ENCODE measurements at places on chromosomes 3 and 15.

DNA sequence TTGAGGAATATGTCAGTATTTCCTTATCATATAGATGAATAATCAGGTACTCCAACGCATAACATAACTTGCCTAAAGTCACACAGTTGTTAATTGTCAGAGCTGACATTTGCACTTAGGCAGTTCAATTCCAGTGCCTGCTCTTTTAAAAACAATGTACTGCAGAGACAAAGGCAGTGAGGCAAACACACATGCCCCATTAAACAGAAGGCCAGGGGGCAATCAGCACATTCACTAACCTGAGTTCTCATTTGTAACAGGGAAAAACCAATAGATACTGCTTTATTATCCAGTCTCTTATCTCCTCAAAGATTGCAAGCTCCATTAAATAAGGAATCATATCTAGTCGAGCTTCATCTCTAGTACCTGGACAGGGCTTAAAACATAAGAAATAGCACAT, 1017.4 kb downstream of the SQOR start:
- DNase-seq, result no peak

DNA sequence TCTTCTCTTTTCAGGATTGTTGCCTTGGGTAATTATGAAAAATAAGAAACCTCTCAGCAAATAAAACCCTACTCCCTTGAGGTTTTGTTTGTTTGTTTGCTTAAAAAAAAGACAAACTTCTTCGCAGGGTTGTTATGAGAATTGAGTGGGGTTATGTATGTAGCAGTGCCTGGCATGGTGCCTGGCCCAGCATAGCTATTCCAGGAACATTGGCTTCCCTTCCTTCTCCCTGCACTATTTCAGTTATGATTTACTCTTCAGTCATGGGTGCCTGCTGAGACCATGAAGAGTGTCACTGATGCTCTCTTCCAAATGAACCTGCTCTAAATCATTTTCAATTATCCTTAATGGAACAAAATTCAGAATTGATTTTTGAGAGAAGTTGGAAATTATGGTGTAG, 283.5 kb upstream of the ROPN1 start:
- DNase-seq, result no peak

- DNase-seq, result no peak
Measured at GRCh38 chr15:81146466-81146865, 12.4 kb downstream of the CFAP161 start.

- DNase-seq, result no peak
Measured at GRCh38 chr3:62325896-62326295, 47.5 kb downstream of the FEZF2 start.

DNA sequence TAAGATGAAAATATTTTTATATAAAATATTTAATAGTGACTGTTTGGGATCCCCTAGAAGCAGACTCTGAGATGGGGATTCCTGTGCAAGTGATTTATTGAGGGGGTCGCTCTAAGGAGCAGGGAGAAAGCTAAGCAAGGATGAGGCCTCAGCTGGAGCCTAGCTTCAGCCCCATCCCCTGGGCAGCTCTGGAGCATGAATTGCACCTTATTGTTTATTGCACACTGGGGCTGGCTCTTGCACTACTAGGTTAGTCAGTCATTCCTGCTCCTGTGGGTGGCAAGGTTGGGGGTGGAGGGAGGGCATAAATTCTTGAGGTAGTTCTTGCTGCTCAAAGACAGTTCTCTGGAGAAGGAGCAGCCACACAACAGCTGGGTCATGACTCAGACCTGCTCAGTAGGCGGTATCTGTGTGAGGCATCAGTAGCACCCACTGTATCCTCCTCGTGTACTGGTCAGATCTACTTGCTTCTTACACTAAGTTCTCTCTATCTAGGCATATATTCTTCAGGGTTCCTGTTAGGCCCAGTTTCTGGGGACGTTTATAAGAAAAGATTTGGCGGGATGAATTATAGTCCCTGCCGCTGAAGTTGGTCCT, 27.2 kb upstream of the TNFSF10 start:
- no peak for DNase-seq

DNA sequence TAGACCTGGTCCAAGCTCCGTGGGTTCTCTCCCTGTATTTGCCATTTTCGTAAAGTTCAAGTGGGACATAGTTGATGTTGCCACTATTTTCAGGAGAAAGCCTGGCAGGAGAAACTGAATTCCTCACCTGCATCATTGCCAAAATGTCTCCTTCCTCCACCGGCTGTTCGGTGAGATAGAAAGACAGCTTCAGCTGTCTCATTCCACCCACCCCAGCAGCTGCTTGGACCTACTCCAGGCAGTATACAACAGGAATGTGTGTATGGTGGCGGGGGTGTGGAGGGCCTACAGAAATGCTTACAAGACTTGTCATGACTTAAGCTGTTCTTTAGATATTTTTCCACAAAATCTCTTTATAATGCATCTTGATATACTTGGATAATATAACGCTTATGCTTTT, 132.7 kb upstream of the RAP2B start:
- peak; percentile 66 for DNase-seq

DNA sequence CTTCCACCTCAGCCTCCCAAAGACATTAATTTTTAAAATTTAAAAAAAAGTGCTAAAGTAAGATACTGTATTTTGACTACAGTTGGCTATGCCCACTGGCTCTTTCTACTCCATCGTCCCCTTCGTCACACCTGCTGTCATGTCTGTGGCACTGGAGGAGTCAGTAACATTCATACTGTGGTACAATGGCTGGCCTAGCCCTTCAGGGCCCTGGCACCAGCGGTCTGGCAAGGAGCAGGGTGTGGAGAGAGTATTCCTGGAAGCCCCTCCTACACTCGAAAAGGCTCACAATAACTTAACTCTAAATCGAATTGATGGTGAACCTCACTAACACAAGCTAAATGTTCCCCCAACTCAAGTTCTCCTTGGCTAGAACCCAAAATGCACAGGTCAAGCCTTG, 89.7 kb upstream of the RASGRF1 start:
- DNase-seq, result no peak

DNA sequence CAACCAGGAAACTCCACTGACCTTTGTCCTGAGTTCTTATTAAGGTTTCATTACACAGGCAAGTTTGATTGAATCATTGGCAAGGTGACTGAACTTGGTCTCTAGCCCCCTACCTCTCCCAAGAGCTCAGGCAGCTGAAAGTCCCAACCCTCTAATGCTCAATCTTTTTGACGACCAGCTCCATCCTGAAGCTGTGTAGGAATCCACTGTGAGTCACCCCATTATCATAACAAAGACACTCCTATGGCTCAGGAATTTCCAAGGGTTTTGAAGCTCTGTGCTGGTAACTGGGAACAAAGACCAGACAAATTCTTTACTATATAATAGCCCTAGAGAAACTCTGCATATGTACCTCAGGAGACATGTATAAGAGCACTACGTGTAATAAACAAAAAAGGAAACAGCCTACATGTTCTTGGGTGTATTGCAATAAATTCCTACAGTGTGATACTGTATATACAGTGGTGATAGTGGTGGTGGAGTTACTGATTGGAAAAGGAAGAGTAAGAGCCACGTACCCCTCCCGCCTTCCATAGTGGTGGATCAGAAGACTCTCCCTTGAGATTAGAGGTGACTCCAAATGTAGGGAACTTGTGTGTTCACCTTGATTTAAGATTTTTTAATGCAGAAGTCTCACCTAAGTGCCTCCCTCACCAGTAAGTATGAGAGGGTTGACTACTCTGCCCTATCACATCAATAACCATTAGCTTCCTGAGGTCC, 116.6 kb downstream of the ST8SIA2 start:
- DNase-seq, result no peak

DNA sequence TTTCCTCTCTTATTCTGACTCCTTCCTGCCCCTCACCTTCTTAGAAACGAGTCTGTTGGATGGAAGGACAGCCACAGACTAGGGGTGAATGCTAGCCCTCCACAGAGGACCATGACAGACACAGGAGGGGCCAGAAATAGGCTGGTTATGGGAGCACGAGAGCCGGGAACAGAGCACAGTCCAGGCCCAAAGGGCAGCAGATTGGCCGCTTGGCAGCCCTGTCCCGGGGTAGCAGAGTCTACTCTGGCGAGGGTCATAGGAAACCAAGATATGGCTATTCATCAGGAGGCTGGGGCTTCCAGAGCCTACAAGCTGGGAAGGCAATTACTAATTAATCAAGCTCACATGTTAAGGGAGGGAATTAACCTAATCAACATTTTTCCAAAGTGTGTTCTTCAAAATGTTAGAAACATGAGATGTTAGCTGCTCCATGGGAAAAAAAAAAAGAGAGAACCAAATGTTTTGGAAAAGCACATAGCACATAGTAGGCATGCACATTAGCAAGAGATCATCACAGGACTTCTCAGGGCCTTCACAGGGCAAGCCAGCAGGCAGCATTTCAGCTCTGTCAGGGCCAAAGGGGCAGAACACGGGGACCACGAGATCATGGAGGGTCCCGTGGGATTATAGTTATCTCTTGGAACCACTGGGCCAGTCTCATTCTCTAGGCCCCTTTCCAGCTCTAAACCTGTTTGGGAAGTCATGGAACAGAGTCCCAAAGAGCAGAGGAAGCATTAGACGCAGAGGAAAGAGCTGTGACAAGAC, 13.3 kb downstream of the SEMA3G start:
- DNase-seq, result no peak

DNA sequence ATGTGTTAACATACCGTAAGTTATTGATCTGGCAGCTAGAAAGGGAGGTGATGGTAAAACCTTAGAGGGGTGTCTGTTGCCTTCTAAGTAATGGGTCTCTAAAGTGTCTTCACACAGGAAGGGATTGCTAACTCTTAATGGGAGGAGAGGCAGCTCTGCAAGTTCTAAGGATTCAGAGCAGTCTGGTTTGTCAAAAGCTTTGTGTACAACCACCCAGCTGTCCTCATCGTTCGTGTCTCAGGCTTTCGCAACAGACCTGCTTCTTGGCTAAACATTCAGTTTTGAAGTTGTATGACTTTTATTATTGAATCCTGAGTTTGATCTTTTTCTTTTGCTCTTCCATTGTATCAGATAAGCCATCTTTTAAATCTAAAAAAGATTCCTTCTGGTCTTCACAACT, 404.9 kb downstream of the SQOR start:
- DNase-seq, result no peak

- no peak for DNase-seq
Measured at GRCh38 chr3:110664148-110664547, 407.5 kb upstream of the NECTIN3 start.

All from fibroblast of skin of left biceps (primary cell).